Stimulated activated CD8-positive, alpha-beta memory T cell treated with anti-CD3 and anti-CD28 coated beads, Interleukin-12 subunit alpha, Interleukin-12 subunit beta, amount 100 ng/mL, for 1 hour (primary cell): ENCODE measurements at places on chromosomes 2 and 18.

DNA sequence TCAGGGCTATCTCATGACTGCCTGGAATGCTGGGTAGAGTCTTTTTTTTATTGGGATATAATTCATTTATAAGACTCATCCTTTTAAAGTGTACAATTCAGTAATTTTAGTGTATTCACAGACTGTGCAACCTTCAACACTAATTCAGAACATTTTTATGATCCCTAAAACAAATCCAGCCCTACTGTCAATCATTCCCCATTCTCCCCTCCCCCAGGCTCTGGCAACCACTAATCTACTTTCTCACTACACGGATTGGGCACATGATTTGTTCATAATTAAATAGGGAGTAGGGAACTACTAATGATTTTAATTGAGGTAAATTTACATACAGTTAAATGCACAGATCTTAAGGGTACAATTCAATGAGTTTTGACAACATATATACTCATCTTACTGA is 225.7 kb downstream of the CDCA7 start:
- no peak for DNase-seq

DNA sequence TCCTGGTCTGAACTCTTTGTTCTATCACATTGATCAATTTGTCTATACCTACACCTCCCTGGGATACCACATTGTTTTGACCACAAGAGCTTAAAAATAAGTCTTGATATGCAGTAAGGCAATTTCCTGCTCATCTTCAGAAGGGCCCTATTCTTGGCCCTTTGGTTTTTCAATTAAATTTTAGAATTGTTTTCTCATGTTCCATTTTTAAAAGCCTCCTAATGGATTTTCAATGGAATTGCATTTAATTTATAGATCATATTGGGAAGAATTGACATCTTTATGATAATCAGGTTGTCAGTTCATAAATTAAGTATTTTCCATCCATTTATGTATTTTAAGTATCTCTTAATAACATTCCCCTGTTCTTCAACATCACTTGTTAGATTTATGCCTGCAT is 47.6 kb upstream of the EPAS1 start:
- no peak for DNase-seq

DNA sequence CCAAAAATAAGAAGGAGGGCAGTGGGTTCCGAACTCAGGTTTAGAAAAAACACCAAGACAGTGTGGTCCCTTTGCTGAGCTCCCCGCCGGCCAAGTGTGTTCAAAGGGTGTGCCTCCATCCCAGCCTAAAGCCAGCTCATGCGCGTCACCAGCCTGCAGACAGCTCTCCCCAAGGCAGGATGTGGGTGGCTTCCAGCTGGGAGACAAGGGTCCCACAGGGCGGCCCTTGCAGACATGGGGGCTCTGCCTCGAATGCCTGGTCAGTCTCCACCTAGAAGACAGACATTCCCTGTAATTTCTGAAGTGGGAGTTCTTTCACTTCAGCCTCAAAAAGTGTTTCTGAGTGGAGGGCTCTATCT is 135.8 kb upstream of the GPC1 start:
- DNase-seq: no peak

DNA sequence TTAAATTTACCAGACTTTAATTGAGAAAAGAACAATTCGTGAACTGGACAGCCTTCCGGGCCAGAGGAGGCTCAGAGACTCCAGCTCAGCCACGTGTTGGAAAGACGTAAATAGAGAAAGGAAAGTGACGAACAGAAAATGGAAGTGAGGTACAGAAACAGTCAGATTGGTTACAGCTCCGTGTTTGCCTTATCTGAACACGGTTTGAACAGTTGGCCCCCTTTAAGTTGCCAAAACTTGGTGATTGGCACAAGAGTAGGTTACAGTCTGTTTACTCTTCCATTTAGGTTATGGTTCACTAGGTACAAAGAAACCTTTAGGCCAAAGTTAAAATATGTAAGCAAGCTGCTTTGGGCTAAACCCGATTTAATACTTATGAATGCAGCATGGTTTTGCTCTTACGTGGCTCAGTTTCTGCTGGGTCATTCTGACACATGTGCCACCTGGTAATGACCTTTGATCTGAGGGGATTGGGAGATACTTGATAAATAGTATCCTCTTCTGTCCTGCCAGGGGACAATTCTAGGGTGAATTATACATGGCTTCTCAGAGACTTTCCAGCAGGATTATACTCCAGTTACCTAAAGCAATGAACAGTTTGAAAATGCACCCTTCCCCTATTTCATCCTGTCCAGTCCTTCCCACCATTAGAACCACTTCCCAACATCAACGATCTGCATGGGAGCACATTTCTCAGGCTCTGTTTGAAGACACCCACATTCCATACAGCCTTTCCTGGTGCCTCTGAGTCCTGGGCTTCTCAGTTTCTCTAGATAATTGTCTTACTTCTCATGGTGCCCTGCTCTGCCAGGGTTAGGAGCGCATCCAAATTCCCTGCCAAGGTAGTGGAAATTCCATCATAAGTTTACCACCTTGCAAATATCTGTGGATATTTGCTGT is 65.1 kb upstream of the TGIF1 start:
- no peak for DNase-seq

GRCh38 chr2:39481611-39482010 is 44.5 kb upstream of the MAP4K3 start:
- DNase-seq: no peak

GRCh38 chr18:4101009-4101408 is 354.1 kb downstream of the DLGAP1 start:
- no peak for DNase-seq

GRCh38 chr2:196597531-196597930 is 42.0 kb upstream of the CCDC150 start:
- no peak for DNase-seq

- DNase-seq: no peak
Measured at GRCh38 chr18:70848329-70848728, 559.5 kb downstream of the SOCS6 start.

DNA sequence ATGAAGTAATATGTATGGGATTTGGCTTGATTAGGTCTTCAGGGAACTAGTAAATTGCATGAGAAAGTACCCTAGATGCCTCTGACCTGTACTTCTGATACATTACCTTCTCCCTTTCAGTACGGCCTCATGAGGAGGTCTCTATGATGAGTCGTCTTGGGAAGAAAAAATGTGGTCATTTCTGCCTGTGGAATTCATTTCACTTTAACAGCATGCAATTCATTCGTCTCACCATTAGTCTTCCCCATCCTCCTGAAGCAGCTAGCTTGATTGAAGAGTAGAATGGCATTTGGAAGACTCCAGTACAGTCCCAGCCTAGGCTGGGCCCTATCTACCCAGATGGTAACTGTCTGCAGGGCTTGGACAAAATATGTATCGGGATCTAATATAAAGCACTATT is 52.2 kb downstream of the TMX3 start:
- DNase-seq: no peak

DNA sequence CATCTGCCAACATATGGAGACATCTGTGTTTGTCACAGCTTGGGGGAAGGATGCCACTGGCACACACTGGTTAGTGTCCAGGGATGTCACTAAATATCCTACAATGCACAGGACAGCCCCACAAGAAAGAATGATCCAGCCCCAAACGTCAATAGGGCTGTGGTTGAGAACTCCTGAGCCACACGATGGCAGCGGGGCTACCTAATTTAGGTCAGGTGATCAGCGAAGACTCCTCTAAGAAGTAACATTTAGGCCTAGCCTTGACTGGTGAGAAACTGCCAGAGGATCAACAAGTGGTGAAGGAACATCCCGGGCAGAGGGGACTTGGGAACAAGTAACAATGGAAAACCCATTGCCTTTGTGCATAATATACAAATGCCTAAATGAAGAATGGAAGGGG is 5.0 kb upstream of the TGIF1 start:
- no peak for DNase-seq

- no peak for DNase-seq
Measured at GRCh38 chr2:130949954-130950353, 113.2 kb downstream of the ARHGEF4 start.

DNA sequence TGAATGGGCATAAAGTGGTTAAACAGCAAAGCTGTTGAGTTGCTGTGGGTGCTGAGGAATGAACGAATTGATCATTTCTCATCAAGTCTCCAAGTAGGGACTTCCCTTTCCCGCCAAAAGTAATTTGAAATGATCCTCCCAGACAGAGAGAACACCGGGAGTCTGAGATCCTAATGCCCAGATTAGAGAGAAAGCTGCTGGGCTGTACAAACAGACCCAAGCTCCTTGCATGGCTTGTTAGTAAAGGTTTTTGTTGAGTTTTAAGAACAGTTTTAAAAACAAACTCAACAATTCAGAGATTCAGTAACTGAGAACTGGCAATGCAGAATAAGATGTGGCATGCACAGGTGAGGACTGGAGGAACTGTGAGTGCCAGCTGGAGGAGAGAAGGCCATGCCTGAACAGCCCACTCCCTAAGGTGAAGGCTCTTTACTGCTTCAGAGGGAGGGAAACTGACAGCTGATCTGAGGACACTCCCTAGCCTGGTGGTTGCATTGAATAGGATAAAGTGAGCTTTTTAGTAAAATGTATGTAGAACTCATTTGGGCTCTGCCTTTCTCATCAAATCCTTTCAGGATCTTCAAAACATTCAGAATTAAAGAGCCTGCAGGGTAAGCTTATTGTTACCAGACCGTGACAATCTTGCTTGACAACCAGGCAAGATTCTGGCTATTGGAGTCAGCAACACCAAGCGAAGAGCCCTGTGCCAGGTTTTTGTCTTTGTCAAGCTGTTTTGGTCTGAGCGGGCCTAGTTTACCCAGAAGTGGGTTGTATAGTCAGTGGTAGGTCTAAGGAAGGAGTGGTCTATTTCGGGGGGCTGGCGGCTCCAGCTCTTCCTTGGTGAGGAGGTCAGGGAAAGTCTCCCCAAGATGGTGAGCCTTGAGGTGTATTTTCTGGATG is 63.2 kb upstream of the IGFBP5 start:
- DNase-seq: no peak
